NCI-H2171 treated with DMSO at 0.1 percent for 48 hours (cell line): ENCODE measurements at places on chromosomes 7 and 10.

DNA sequence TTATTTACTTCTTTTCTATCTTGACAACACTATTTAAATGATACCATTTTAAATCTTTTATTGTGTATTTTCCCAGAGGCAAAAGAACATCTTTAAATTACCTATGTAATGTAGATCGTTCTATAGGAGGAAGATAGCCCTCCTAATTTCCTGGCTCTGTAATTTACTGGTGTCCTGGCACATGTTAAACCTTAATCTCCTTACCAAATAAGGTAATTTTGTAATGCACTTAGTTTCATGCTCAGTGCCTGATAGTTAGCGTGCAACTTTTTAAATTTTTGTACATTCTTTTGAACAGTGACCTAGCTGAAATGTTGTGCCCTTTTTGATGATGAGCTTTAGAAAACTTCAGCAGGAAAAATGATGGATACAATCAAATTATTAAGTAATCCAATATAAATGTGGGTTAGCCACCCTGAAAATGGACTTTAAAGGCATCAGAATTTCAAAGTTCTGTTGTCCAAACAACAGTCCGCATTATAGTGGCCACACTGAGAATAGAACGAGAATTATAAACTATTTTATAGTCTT lies 81.4 kb downstream of the ABCB5 start:
- DNase-seq = no peak

DNA sequence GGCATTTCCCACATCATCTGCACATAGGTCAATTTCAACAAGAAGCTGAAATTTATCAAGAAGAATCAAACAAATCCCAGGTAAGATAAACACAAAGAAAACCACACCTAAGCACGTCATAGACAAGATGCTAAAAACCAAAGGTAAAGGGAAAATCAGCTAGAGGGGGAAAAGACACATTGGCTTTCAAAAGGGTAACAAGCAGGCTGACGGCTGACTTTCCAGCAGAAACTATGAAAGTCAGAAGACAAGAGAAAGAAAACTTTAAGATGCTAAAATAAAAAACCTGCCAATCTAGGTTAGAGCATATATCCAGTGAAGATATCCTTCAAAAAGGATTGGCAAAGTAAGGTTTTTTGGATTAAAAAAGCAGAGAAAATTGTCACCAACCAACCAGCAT lies 59.9 kb upstream of the RHEB start:
- no peak for DNase-seq

- DNase-seq = no peak
These were observed 1.3 kb downstream of the RBP4 start for GRCh38 chr10:93599778-93600177.

DNA sequence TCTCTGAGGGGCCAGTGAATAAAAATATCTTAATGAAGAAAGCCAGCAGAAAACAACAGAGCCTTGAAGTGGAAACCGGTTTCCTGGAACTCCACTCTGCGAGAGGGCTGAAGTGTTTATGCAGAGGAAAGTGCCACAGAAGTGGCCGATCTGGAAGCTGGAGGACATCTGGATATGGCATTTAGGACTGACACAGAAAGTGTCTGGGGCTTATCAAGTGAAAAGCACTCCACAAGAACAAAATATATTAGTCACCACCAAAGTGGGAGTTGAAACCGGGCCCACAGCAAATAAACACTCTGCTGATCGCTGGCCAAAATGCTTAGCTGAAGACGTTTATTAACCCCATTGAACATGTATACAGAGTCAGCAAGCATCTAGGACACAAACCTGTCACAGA lies 7.8 kb downstream of the NOD1 start:
- no peak for DNase-seq

GRCh38 chr7:114554781-114555537 lies 140.3 kb downstream of the FOXP2 start:
- DNase-seq = no peak

DNA sequence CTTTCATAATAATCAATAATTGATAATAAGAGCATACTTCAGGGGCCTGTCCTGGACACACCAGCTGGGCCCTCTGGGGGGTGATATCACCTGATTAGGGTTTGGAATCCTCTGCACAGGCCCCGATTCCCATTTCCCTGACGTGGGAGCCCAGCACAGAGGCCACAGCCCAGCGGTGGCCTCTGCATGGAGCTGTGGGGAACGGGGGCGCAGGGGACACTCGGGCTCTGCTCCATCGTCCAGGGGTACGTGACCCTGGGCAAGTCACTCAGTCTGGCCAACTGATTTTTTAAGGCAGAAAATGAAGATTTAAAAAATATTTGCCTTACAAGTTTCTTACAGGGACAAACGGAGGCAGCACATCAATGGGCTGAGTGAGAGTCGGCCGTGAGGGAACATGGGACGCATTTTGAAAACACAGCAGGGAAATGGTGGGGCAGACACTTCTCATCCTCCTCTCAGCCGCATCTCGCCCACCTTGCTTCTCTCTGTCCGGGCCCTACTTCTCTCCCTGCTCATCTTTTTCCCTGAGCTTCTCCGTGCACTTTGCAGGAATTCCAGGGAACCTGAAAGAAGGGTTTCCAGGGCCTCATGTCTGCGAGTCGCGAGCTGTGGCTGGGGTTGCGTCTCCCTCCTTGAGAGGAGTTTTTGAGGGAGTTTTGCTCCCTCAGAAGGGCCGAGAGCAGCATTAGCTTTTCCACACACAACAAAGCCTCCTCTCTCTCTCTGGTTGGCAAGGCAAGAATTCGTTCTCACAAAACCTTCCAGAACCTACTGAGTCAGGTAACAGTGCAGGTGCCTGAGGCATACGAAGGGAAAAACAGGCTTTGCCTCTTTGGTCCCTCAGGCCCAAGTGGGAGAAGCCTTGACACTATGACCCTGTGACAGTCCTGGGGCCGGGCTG lies 312.0 kb downstream of the WDR37 start:
- DNase-seq = no peak

DNA sequence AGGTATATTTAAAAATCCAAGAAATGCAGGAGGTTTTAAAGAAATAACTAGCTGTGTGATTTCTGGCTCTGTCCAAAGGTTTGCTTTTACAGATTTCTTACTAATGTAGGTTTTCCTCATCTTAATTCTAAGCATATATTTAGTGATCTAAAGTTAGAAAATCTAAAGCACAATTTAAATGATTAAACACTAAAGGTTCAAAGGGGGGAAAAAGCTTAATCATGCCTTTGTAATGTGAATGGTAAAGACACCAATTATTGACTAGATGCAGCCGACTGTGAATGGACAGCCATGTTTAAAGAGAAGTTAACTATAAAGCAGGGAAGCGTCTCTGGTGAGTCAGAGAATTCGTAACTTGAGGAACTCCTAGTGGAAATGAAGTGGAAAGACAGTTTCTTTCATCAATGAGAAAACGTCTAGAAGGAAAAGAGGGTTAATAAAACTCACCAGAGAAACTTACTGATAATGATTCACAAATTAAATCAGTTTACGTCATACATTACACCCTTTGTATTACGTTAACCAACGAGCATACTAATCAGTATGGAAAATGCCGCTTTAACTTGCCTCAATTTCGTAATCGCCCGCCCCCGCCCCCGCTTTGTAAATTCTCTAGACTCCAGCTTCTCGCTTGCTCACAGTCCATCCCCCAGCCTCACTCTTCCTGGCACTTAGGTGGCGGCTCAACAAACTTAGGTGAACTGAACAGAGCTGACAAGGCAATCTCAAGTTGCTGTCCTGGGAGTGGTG lies 1.1 kb upstream of the HBP1 start:
- DNase-seq = peak; percentile 57

- no peak for DNase-seq
These were observed 32.1 kb upstream of the MDFIC start for GRCh38 chr7:114889646-114890285.

DNA sequence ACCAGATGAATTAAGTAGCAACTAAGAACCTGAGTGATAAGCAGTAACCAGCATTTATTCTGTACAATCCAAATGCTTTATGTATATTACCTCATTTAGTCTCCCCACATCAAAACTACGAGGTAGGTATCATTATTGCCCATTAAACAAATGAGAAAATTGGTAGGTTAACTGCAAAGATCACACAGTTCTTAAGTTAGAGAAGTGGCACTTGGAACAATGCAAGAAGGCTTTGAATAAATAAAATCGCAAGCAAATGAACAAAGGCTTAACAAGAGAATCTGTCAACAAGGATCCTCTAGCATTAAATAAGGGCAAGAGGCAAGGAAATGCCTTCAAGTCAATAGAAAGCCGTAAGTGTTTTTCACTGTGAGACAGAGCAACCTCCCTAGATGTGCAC lies 70.2 kb downstream of the USP6NL start:
- no peak for DNase-seq

GRCh38 chr10:78933828-78934531 lies 134.8 kb upstream of the ZMIZ1 start:
- DNase-seq = no peak

DNA sequence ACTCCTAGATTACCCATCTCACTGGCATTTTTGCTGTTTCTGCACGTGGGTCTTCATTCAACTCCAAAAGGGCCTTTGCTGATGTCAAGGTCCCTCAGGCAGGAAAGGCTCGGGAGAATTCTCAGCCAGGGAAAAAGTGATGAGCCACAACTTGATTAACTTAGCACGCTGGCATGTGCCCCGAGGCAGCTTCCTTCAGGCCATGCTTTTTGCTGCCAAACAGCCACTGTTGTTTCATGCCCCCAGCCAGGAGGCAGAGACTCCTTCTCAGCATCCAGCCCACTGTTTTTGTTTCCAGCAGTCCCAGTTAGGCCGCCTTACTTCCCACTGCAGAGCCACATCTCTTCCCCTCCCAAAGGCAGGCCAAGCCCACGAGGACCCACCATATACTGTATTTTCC lies 266.5 kb upstream of the YAE1 start:
- no peak for DNase-seq

- no peak for DNase-seq
These were observed 32.6 kb downstream of the PIP4K2A start for GRCh38 chr10:22681783-22682183.

- peak; percentile 34 for DNase-seq
These were observed 44.2 kb downstream of the PDLIM1 start for GRCh38 chr10:95246582-95247051.

DNA sequence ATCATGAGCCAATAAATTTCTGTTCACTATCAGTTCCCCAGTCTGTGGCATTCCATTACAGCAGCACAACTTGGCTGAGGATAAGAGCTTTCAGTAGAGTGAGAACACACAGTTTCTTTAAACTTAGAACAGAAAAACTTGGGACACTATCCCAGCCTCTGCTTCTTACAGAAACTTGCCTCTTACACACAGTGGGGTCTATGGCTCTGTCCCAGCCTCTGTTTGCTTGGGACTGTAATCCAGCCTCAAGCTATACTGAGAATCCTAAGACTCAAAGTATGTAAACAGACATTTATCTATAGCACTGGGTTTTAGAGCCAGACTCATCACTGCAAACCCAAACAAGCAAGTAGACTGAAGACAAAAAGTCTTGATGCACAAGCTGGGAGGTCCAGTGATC lies 355.8 kb upstream of the VSTM2A start:
- no peak for DNase-seq

GRCh38 chr7:143305423-143306070 lies 10.4 kb upstream of the CLCN1 start:
- DNase-seq = no peak

DNA sequence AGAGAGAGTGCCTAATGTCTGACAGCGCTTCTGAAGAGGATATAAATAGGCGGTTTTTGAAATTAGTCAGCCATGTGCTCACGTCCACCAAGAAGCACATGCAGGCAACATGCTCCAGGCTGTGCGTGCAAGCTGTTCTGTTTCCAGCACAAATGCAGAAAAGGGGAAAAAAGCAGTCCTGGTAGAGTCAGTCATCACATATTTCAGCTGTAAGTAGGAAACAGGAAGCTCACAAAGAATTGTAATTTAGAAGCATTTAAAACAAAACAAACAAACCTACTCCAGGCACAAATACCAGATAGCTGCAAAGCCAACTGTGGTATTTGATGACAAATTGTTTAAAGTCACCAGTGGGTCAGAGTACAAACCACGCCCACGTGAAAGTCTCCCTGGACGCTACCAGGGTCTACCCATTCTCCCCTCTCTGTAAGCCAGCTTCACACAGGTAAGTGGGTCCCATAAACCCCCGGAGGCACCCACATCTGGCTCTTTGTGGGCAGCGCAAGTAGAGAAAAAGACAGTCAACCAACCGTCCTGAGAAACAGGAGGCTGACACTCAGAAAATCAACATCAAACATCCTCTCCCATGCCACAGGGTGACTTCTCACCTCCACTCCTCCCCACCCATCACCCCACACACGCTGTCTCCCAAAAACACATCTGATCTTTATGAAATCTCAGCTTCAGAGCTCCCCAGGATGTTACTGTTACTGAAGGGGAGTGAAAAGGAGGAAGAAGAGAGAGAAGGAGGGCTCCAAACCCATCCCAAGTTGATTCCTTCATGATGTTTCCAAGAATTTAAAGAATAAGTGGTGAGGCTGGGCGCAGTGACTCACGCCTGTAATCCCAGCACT lies 186.4 kb downstream of the FAM107B start:
- no peak for DNase-seq

DNA sequence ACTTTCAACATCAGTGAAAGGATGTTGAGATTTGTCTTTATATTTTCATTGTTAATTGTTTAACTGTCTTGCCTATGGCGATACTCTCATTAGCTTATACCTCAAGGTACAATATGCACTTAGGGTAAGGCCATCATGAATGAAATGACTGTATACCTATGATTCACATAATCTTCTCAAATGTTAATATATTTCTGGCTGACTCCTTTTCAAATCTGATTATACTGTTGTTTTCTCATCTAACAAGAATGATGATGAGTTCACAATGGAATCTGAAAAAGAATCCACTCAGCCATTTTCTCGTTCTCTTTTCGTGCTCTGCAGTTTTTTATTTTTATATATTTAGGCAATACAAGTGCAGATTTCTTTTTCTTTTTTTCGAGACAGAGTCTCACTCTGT lies 159.1 kb downstream of the ARHGAP12 start:
- DNase-seq = no peak

- DNase-seq = no peak
These were observed 341.7 kb upstream of the SEMA3D start for GRCh38 chr7:85528581-85528980.

DNA sequence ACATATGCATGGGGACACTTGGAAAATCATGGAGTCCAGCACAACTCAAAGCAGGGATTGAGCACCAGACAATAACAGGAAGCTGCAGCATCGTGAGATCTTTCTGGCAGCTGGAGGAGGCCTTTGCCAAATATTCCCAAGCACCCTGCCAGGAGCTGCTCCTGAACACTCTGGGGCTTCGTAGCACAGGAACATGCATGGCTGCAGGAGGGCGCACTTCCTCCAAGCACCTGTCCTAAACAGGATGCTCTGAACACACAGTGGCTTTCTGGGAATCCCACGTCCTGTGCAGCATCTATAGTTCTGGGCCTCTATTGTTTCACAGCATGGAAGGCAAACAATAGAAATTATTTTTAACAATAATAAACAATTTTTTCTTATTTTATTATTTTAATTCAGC lies 4.1 kb downstream of the ABLIM1 start:
- DNase-seq = no peak

GRCh38 chr7:104758504-104758903 lies 255.5 kb upstream of the KMT2E start:
- peak; percentile 91 for DNase-seq

DNA sequence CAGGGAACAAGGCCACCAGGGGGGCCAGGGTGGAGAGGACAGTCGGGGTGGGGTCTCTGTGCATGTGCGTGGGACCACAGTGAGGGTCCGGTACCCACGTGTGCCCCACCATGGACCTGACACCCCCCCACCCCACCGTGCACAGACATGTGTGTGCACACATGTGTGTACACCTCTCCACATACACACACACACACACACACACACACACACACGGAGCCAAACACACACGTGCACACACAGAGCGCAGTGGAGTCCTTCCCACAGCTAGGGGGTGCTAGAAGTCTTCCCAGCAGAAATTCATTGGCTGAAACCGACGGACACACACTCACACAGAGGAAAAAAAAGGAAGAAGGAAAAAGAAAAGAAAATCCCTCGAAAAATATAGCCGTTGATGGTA lies 42.8 kb upstream of the GNA12 start:
- DNase-seq = peak; percentile 92
